Right renal pelvis (tissue), 4 donors: ENCODE measurements at places on chromosomes 6 and 20.

- DNase-seq: no peak
These were observed 7.4 kb upstream of the CD24 start for GRCh38 chr6:106981926-106982325.

- DNase-seq: no peak
These were observed 281.6 kb upstream of the CITED2 start for GRCh38 chr6:139655783-139656705.

GRCh38 chr20:2145376-2145775 is 43.7 kb downstream of the STK35 start:
- no peak for DNase-seq

- DNase-seq: no peak
These were observed 35.3 kb upstream of the HBS1L start for GRCh38 chr6:135089901-135090300.
